ENCODE measurements at places on chromosomes 12 and 14.

- no peak for DNase-seq
Measured at GRCh38 chr14:60332869-60333268, 83.8 kb downstream of the PPM1A start.

GRCh38 chr14:101707068-101707842 lies 54.3 kb upstream of the PPP2R5C start:
- no peak for DNase-seq

DNA sequence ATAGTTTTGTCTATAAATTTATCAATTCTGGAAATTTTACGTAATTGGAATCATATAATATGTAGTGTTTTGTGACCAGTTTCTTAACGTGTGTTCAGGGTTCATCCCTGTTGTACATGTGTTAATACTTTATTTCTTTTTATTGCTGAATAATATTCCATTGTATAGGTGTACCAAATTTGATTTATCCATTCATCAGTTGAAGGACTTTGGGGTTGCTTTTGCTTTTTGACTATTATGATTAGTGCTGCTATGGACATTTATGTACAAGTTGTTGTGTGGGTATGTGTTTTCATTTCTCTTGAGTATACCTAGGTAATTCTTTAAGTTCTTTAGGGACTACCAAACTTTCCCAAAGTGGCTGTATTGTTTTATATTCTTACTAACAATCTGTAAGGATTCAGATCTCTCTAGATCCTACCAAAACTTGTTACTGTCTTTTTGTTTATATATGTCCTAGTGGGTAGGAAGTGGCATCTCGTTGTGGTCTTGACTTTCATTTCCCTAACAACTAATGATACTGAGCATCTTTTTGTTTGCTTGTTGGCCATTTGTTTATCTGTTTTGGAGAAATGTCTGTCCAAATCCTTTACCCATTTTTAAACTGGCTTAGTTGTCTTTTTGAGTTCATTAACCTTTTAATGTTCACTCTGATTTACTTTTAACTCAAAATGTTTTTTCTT lies 14.9 kb downstream of the VRK1 start:
- DNase-seq = no peak

- no peak for DNase-seq
Measured at GRCh38 chr12:30630979-30631285, 64.7 kb downstream of the IPO8 start.

DNA sequence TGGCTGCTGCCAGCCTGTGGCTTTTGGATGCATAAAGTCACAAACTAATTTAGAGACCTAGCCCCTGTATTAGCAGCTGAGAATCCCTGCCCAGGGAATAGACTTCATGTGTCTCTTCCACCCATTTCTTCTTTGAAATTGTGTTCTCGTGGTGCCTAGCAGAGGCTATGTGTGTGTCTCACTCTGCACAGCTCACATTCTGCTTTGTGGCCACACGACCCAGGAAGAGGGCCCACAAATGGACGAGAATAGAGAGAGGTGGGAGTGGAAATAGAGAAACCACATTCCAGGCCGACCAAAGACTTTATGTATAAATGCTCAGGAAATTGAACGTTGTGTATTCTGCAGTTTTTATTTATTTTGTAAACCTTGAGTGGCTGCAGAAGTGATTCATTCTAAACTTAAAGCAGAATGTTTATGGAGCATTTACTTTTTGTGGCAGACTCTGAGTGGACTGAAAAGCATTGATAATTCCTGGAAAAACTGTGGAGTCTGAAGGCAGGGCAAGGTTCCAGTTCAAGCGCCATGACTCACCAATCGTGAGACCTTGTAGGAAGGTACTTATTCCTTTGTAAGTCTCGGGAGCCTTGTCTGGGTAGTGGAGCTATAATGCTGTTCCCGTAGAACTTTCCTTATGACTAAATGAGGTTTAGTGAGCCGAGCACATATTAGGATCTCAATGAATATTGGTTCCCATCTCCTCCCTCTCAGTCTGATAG lies 9.1 kb downstream of the B4GALNT3 start:
- no peak for DNase-seq

- no peak for DNase-seq
Measured at GRCh38 chr12:7837366-7837765, 35.3 kb downstream of the SLC2A14 start.

- no peak for DNase-seq
Measured at GRCh38 chr12:124323771-124324530, 29.1 kb downstream of the RFLNA start.

DNA sequence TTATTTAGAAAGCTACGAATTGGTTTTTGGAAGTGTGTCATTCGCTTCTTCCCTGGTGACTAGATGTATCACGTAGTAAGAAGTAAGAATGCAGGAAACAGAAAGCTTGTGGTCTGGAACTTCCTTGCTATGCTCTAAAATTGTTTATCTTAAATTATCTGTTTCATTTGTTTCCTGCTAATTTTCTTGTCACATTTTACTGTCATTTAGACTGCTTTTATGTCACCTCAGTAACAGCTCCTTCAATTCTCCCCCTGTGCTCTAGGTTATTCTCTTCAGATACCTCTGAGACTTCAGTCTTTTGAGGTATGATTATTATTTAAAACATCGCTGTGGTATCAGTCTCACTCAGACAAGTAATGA lies 699 bp upstream of the CD69 start:
- DNase-seq = no peak

- DNase-seq = no peak
Measured at GRCh38 chr14:93648440-93649168, 139.7 kb downstream of the PRIMA1 start.
